ENCODE measurements at places on chromosomes 4 and X.
A peak's percentile ranks its signal among the peaks of the same experiment; 100 is the strongest.

GRCh38 chr4:137678796-137679195, 146.5 kb upstream of the PCDH18 start:
- no peak for DNase-seq

- DNase-seq, result no peak
Observed at GRCh38 chr4:7389101-7389701, 45.5 kb downstream of the PSAPL1 start.

DNA sequence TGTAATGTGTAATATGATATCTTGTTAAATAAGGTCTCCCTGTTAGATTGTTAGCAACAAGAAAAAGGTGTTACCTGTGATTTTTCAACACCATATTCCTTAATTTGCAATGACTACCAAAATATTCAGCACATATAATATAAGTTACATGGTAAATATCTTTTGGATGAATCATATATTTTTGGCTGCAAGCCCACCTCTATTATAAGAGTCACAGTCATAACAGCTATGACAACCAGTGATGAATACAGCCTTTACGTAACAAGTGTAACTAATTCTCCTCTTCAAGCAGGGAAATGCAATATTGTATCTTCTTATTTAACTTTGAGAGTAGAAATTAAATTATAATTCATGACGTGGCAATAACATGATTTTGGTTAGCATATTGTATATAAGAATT, 187.0 kb downstream of the NLGN4X start:
- DNase-seq, result no peak

DNA sequence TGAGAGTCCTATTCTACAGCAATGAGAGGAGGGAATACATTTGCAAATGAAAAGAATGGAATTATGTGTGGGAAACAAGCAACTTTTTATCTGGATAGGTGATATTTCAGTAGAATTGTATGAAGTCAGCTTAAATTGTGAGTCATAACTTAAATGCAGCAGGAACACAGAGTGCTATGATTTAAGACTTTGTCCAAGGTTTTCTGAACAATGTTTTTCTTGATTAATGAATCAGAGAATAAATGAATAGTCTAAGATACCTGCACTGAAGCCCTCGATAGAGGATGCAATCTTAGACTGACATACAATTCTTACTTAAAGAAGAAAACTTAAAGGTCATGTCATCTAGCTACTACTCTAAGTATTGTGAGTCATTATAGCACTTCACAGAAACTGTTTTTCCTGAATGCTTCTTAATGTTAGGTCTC, 8.0 kb downstream of the ARHGEF38 start:
- DNase-seq, result no peak

DNA sequence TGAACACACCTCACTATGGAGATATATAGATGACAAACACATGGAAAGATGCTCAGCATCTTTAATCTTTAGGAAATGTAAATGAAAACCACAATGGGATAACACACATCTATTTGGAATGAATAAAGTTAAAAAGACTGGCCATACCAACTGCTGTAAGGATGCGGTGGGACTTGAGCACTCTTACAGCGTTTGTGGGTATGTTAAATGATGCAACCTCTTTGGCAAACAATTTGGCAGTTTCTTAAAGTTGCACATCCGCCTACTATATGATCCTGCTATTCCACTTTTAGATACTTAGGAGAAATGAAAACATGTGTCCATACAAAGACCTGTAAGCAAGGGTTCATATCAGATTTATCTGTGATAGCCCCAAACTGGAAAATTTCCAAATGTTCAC, 50.7 kb downstream of the MRPL1 start:
- DNase-seq, result no peak

DNA sequence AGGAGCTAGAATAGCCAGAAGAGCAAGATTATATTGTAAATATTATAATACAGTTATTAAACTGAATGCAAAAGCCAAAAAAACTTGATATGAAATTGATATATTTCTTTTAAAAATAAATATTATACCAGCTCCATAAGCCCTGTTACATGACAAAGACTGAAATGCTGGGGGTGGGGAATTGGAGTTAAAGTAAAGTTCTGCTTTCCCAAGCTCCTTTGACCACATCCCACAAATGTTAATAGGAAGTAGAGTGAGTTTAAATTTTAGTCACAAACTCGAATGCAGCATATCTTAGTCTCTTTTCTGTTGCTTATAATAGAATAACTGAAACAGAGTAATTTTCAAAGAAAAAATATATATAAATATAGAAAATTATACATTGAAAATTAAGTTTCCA, 46.9 kb upstream of the NFKB1 start:
- no peak for DNase-seq

GRCh38 chr4:87540146-87541058, 11.2 kb upstream of the SPARCL1 start:
- peak; percentile 59 for DNase-seq

GRCh38 chrX:12441381-12442128, 303.3 kb downstream of the FRMPD4 start:
- no peak for DNase-seq

DNA sequence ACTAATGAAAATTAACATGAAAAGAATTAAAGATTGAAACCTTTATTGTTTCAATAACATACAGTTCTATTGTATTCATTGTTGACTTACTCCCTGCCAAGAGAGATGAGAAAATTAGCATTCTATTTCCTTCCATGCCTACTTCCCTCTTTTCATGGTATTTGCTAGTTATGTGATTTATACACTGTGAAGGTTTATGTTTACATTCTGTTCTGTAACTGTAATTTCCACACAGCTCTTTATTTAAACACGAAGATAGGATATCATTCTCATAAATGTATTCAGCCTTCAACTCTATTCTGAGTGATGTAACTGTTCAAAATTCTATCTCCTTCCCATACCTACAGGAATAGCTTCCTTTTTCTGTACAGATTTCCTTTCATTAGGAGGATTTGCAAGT, 6.6 kb downstream of the CCDC110 start:
- DNase-seq, result peak; percentile 30

- DNase-seq, result no peak
Observed at GRCh38 chr4:78749258-78749971, 26.7 kb upstream of the BMP2K start.

GRCh38 chrX:111360839-111361238, 51.2 kb downstream of the DCX start:
- DNase-seq, result no peak

- DNase-seq, result no peak
Observed at GRCh38 chr4:162403419-162403818, 239.6 kb upstream of the FSTL5 start.

DNA sequence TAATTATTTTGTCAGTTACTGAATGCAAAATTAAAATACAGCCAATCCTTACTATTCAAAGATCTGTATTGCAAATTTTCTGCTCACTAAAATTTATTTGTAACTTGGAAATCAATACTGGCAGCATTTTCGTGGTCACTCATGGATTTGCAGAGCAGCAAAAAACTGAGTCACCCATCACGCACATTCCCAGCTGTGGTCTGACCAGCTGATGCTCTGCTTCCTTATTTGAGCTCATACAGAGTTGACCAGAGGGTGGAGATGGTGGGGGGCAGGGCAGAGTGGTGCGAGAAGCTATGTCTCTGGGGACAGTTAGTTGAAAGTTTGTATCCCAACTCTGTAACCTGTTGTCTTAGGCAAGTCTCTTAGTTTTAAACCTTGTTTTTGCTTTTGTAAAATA, 214.8 kb downstream of the SPCS3 start:
- DNase-seq, result no peak

- DNase-seq, result no peak
Observed at GRCh38 chr4:72991873-72992272, 77.6 kb downstream of the COX18 start.

DNA sequence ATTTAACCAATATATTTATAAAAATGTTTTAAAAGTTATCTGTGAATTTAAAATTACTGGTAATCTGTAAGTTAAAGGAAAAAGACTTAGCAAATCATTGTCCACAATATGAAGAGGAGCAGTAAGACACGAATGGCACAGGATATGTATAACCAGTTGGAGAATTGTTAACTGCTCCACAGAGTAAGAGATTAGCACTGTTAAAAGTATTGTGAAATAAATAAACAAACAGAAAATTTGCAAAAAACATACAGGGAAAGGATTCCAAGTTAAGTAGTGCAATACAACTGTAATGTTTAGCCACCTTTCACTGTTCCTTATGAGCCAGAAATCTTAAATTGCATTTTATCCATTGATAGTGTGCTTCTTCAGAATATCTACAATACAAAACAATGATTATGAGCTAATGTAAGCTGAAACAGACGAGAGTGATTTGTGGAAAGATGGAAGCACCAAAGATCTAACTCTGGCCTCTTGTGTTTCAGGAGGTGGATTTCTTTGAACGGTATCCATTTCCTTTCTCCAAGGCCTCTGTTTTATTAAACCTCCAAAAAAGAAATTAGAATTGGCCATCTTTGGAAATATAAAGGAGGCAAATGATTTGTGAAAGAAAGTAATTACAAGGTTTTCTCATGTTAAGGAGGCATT, 188.4 kb downstream of the UNC5C start:
- DNase-seq, result no peak

GRCh38 chr4:52038103-52038912, at the start of gene SGCB:
Gene SGCB, minus strand, starts transcription at chr4:52038299. Its CDS starts 40 bp downstream, at chr4:52038259.
- no peak for DNase-seq

GRCh38 chr4:165204462-165204830, 2.9 kb upstream of the KLHL2 start:
- no peak for DNase-seq

DNA sequence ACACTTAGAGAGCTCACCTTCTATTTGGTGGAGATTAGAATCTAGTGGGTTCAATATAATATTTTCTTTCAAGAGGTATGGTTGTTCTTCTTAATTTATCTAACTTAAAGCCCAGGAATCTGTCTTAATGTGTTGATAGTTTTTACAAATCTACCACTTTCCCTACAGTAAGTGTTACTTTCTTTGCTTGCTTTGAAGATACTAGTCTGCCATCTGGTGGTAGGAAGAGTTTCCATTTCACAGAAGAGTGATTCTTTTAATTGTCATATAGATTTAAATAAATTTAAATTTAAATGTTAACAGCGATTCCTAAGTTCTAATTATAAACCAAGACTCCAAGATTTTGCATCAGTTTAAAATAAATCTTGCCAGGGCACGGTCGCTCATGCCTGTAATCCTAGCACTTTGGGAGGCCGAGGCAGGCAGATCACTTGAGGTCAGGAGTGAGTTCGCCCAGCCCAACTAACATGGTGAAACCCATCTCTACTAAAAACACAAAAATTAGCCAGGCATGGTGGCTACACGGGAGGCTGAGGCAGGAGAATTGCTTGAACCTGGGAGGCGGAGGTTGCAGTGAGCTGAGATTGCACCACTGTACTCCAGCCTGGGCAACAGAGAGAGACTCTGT, 43.5 kb downstream of the NUDT9 start:
- peak; percentile 32 for DNase-seq

- DNase-seq, result no peak
Observed at GRCh38 chr4:89755220-89755619, 81.7 kb downstream of the SNCA start.

- DNase-seq, result no peak
Observed at GRCh38 chr4:156779042-156779441, 192.6 kb downstream of the PDGFC start.

GRCh38 chr4:114043116-114043515, 63.7 kb upstream of the ARSJ start:
- DNase-seq, result no peak

DNA sequence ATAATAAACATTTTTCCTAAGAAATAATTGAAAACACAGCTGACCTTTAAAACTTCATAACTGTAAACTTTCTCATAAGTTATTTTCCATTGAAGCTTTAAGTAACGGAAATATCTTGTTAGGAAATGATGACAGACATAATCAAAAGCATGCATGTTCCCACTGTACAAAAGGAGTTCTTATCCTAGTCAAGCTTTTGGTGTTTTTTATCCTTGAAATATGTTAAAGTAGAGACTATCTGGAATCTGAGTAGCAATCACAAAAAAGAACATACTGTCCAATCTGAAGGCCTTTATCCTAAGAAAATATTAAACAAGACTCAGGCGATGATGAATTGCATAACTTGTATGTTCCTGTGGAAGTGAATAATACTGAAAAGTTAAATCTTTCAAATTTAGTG, 14.4 kb downstream of the GEMIN8 start:
- no peak for DNase-seq

GRCh38 chrX:4710618-4711433, 997.4 kb upstream of the PRKX start:
- DNase-seq, result no peak

DNA sequence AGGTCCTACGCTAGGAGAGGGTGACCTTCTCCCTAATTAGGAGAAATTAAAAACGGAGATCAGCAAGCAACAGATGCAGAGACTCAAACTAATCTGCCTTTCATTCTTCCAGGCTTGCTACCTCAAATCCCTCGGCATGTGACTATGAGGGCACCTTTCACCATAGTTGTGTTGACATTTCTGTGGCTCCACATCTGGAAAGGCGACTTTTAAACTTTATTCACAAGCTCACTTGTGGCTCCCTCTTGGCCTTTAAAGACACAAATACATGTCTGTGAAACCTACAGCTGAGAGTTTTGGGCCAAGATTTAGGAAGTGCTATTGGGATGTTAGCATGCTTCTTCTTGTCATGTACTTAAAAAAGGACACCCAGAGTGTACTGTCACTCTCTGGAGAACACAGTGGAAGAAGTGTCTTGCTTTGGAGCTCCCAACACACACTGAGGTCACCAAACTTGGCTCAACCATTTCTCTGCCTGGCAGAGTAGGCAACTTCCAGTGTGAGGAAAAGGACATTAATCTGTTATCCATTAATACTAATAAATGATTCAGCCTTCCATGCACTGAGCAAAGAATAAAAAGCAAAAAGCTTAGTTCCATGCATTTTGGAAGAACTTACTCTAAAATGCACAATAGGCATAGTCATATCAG, 60.1 kb downstream of the LDB2 start:
- DNase-seq, result no peak

- no peak for DNase-seq
Observed at GRCh38 chr4:147039976-147040575, 94.4 kb upstream of the TTC29 start.

DNA sequence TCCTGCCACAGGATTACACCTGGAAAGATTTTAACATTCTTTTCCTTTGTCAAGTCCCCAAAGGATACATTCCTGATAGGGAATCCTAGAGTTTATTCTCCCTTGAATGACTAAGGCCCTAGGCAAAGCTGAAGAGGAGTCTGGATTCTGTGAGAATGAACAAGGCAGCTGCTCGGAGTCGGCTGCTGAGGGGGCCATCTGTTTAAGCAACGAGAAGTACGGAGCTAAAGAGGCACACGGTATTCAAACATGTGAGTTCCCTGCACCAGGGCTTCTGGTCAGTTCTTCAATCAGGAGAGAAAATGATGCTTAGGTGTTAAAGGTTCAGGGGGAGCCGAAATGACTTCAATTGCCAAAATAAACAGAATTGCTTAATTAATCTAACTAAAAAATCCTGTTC, 97.6 kb downstream of the MGST2 start:
- DNase-seq, result no peak

- no peak for DNase-seq
Observed at GRCh38 chrX:55839485-55839884, 121.9 kb downstream of the RRAGB start.

GRCh38 chr4:80393970-80394250, 58.4 kb downstream of the CFAP299 start:
- DNase-seq, result no peak
